ENCODE measurements at places on chromosomes 5 and 9.

- DNase-seq = no peak
Observed at GRCh38 chr9:85212209-85212608, 529.5 kb downstream of the AGTPBP1 start.

- DNase-seq = no peak
Observed at GRCh38 chr5:37615184-37615583, 224.7 kb downstream of the GDNF start.

DNA sequence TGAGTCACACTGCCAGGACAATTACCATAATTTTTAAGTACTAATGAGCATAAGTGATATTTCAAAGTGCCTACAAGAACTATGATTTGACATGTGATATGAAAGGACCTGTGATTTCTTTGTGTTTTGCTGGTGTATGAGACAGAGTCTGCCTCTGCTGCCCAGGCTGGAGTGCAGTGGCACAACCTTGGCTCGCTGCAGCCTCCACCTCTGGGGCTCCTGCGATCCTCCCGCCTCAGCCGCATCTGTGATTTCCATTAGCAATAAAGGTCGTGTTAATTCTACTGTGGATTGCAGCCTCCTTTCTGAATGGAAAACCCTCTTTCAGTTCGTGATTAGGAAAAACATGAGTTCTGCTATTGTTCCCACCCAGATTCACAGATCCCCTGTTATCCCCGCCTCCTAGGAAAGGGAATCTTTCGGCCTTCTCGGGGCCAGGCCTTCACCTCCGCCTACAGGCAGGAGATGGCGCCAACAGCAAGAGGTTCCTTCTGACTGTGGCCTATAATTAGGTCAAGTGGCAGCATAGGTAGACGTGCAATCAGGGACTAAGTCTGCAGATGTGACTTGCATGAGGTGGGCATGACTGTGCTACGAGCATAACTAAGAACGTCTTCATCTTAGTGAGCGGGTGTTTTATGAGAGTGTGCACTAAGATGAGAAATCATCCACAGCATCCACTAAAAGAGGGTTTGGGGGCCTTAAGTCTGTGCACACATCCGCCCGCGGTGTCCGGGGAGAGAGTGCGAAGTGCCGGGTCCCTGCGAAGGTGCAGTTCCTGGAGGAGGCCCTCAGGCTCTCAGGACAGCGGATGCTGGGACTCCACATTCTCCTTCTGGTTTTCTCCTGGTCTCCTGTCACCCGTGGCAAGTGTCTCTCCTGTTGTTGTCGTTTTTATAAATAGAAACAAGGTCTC lies 23.1 kb downstream of the TRIM7 start:
- no peak for DNase-seq

- no peak for DNase-seq
Observed at GRCh38 chr5:142290577-142291299, 34.1 kb downstream of the SPRY4 start.

DNA sequence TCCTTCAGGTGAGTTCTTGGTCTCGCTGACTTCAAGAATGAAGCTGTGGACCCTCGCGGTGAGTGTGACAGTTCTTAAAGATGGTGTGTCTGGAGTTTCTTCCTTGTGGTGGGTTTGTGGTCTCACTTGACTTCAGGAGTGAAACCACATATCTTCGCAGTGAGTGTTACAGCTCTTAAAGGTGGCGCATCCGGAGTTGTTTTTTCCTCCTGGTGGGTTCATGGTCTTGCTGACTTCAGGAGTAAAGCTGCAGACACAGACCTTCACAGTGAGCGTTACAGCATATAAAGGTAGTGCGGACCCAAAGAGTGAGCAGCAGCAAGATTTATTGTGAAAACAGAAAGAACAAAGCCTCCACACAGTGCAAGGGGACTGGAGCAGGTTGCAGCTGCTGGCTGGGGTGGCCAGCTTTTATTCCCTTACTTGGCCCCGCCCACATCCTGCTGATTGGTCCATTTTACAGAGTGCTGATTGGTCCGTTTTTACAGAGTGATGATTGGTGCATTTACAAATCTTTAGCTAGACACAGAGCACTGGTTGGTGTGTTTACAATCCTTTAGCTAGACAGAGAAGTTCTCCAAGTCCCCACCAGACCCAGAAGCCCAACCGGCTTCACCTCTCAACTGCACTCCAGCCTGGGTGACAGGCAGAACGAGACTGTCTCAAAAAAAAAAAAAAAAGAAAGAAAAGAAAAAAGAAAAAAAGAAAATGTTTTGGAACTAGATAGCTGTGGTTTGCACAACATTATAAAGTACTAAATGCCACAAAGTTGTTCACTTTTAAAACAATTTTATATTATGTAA lies 9.1 kb upstream of the ERMP1 start:
- DNase-seq = no peak

GRCh38 chr5:58002323-58002722 lies 457.6 kb downstream of the PLK2 start:
- no peak for DNase-seq

DNA sequence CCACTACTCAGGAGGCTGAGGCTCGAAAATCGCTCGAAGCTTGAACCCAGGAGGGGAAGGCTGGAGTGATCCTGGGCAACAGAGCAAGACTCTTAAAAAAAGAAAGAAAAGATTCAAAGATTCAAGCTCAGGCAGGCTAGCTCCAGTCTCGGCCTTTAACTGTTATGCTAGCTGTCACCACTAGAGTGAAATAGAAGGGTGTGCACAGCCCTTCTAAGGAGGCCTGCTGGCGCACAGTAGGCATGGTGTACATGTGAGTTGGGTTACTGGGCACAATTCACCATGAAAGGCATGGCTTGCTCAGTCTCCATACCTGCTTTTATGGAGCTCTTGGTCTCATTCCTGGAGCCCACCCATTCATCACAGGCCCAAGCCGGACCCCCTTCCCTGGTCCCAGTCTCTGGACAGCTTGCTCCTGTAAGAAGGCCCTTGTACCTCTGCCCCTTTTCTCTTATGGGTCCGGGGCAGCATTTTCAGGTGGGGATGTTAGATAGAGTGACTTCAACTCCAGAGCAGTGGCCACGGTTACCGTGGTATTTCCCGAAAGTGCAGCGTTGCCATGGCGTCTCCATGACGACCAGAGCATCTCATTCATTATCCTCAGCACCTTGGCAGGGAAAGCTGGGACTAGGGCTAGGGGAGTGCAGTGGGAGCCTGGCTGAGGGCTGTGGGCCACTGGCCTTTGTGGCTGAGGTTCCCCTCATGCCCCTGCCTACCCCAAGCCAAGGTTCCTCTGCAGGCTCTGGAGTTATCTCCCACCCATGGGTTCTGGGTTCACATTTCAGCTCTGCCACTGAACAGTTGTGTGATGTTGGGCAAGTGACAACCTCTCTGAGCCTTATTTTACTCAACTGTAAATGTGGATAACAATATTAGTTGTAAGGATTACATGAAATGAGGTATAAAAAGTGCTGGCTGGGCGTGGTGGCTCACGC lies 5.7 kb downstream of the NDST1 start:
- no peak for DNase-seq

- no peak for DNase-seq
Observed at GRCh38 chr5:34516166-34516565, 140.0 kb upstream of the RAI14 start.

DNA sequence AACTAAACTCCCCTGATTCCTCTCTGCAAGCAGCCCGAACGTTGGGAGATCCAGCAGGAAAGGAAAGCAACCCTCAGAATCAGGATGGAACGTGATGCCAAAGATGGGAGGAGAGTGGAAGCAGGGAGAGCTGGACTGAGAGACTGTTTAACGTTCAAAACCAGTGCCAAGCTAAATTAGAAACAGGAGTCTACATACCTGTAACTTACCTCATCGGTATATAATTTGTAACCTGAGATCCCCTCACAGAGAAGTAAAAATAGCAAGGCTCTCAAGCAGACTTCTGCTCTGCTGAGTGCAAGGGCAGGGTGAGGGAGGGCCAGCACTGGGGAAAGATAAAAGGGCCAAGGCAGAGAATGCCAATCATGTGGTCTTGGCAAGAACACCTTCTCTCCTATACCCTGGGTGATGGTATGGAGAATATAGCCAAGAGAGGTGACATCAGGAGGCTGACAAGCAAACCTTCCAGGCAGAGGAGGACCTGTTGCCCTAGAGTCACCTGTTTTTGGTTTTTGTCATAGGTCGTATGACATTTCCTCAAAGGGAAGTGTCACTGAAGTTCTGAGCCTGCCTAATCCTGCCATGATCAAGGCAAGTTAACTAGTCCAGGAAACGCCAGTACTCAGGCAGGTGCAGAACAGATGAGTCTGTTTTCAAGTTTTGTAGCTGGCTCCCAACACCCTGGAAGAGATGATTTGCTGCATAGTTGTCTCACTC lies 472.0 kb downstream of the NFIB start:
- no peak for DNase-seq

DNA sequence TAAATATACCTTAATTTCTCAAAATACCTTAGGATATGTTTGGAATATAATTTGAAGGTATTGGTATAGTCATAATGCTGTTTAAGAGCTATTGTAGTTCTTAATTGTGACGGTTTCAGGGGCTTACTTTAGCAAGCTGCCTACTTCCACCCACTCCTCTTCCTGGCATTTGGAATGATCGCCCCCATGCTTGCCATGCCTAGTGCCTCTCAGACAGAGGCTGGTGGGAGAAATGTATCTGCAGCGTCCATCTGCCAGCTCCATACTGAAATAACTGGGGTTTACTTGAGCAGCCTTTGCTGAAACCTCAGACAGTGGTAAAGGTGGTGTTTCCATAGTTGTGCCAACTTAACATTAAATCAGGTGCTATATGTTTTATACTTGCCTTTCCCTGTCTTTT lies 52.2 kb downstream of the GABRG2 start:
- no peak for DNase-seq

- no peak for DNase-seq
Observed at GRCh38 chr9:131621551-131622358, 76.4 kb downstream of the PRRT1B start.

GRCh38 chr5:147427521-147428401 lies 82.1 kb downstream of the DPYSL3 start:
- DNase-seq = no peak
